Activated CD4-positive, alpha-beta T cell treated with anti-CD3 and anti-CD28 coated beads, Interleukin-10, Interleukin-2, amounts not matched to agents 100 ng/mL and 50 ng/mL, durations not matched to agents 16 hours and 8 hours (primary cell): ENCODE measurements at places on chromosomes 13 and 19.

- DNase-seq: peak; percentile 73
Observed at GRCh38 chr19:7500811-7501450, 12.1 kb upstream of the PEX11G start.

- DNase-seq: no peak
Observed at GRCh38 chr19:57165846-57166245, 1.4 kb downstream of the DUXA start.

GRCh38 chr13:93270769-93271742 is 44.4 kb downstream of the GPC6 start:
- DNase-seq: no peak

- no peak for DNase-seq
Observed at GRCh38 chr19:30144802-30145201, 202.8 kb downstream of the URI1 start.

GRCh38 chr19:49398001-49398615 is 10.1 kb downstream of the KASH5 start:
- no peak for DNase-seq

DNA sequence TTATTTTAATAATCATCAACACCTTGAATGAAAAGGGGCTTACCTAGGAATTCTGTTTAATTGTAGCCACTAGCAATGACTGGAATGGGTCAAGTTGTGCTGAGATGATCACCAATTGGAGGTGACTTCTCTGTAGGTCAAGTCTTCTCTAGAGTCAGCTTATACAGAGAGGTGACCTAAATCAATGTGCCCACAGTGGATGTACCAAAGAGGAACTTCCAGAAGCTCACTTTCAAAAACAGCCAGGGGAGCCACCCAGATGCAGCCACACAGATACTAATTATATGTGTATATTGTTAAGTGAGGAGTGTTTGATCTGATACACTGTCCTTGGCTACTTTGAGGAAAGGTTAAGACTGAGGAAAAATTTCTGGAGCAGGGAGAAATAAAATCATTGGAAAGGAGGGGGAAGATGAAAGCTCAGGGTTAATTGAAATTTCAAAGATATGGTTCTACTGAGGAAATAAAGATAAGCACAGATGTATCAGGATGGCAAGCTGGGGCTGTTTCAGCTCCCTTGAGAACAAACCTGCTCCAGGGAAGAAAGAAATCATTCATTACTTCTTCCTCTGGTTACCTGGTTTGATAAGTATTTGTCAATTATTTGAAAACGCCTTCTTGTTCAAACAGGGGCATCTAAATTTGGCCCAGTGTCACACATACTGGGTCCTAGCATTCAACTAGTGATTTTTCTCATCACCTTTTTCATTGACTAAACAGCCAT is 5.1 kb downstream of the GPR183 start:
- DNase-seq: no peak

- DNase-seq: peak; percentile 44
Observed at GRCh38 chr13:57624565-57625435, 6.7 kb upstream of the PCDH17 start.

GRCh38 chr19:4609878-4610511 is 29.3 kb upstream of the TNFAIP8L1 start:
- no peak for DNase-seq

DNA sequence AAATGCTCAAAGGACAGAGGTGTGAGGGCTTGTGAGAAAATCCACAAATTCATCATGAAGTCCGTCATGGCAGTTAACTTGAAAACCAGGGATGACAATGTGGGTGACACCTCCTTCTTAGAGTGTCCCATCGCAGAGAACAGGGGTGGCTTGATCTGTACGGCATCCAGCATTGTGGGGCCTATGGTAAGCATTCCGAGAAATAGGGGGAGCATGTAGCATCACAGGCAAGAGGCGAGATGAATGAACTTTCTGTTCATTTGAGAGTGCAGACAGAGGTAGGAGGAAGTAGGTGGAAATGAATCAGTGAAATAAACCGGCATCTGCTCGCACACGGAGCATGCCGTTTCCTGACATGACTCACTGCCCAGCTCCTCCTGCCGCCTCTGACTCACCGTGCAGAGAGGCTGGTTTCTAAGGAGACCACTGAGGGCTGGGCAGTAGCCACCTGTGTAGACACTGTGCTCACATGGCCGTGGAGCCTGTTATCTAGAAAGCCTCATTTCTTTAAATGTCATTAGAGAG is 339.0 kb downstream of the RFC3 start:
- peak; percentile 92 for DNase-seq

DNA sequence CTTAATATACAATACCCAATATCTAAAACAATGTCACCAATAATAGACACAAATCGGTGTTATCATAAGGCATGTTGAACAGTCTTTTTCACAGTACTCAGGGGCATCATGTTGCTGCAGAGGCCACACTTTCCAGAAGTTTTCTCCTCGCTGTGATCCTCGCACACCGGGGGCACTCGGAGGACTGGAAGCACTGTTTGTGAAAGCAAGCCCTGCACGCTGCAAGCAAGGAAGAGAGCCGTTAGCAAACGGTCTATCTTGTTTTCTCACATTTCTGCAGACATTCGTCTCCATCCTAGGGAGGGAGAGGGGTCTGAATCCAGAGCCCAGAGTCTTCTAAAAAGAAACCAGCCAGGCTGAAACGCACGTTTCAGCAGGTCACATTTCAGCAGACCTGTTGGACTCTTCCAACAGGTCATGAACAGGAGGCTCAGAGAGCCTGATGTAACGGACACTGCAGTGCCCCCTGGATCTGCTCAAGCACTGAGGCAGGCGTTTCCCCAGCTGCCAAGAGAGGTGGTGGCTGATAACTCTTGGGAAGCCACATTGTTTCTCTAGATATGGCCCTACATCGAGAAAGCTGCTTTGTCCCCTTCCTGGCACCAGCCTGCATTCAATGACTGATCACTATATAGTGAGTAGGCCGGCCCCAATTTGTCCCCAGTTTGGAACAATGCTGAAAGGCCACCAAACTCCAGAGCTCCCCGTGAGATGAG is 43.6 kb downstream of the RUBCNL start:
- DNase-seq: no peak

DNA sequence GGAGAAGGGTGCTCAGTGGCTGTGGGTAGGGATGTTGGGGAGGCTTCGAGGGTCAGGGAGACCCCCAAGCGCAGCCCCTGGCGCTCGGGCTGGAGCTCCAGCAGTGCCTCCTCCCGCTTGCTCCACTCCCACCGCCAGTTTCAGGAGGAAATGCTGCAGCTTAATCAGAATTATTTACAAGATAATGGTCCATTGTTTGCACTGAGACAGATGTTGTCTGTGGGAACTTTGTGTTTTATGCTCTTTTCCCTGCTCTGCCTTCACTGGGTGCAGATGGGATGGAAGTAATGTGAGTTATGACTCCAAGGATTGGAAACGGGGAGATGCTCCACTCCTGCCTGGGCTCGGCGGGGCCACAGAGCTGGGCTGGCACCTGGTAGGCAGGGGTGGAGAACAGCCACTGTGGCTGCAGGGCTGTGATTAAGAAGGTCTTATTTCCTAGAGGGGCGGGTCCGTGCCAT is 192.4 kb downstream of the ZNF536 start:
- no peak for DNase-seq

DNA sequence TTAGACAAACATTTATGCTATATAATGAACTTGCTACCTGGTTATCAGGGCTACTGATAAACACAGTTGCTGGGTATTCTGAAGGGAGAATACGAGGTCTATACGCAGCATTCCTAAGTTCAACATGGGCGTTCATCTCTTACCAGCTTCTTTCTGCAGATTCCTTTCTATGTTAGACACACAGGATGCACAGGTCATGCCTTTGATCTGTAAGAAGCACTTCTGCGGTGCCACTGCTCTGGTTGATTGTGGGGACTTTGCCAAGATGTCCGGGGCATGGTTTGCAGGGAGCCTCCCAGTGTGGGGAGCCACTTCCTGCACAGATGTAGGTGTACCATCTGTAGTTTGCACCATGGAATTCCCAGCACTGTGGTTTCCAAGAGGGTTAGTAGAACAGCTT is 40.9 kb downstream of the ATP7B start:
- DNase-seq: no peak

DNA sequence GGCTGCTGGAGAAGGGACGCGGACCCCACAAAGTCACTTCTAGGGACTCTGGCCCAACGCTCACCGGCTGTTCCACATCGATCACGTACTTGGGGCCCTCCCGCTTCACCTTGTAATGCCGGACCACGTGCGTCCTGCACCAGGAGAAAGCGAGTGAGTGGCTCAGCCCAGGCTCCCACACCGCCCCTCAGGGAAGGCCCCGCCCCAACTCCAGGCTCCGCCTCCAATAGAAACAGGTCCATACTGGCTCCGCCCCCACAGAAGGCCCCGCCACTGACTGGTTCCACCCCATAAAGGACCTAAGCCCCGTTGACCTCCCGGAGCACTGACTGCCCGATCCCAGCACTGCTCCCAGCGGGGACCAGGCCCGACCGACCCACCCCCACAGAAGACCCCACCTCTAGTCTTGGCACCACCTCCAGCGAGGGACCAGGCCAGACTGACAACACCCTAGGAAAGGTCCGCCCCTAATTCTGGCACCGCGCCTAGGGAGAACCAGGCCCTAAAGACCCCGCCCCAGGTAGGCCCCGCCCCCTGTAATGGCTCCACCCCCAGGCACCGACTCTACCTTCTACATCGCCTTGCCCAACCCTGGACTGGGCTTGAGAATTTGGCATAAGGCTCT is 11.3 kb downstream of the STAP2 start:
- DNase-seq: peak; percentile 77

- no peak for DNase-seq
Observed at GRCh38 chr19:36460046-36460445, 29.3 kb downstream of the ZNF566 start.

DNA sequence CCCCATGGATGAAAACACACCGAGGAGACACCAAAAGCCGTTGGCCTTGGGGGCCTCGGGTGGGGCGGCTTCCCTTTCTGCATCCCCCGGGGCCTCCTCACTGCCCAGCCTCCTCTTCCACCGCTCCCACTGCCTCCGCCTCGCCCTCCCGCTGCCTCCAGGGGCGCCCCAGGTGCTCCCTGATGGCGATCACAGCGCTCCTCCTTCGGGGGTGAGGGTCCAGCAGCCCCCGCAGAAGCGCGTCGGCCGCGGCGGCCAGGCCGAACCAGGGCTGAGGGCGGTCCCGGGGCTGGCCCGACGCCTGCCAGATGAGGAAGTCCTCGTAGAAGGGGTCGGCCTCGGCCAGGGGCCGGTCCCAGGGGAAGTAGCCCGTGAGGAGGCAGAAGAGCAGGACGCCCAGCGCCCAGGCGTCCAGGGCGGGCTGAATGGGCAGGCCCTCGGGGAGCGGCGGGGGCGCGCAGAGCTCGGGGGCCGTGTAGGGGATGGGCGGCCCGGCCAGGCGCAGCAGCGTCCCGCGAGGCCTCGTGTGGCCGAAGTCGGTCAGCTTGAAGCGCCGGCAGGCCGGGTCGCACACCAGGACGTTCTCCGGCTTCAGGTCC is 7.2 kb downstream of the SBK2 start:
- DNase-seq: no peak

GRCh38 chr19:30401956-30402355 is 29.8 kb downstream of the ZNF536 start:
- no peak for DNase-seq

GRCh38 chr13:113272701-113273181 is 24.3 kb upstream of the LAMP1 start:
- no peak for DNase-seq

DNA sequence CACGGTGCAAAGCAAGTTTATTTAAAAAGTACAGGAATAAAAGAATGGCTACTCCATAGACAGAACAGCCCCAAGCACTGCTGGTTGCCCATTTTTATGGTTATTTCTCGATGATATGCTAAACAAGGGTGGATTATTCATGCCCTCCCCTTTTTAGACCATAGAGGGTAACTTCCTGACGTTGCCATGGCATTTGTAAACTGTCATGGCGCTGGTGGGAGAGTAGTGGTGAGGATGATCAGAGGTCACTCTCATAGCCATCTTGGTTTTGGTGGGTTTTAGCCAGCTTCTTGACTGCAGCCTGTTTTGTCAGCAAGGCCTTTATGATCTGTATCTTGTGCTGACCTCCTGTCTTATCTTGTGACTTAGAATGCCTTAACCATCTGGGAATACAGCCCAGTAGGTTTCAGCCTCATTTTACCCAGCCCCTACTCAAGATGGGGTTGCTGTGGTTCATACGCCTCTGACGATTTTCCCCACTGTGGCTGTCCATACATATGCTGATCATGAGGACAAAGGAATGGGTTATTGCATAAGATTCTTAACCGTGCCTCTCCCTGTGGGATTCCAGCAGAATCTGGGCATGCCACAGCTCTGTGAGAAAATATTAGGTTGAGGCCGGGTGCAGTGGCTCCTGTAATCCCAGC is 36.9 kb upstream of the ZNF507 start:
- no peak for DNase-seq

GRCh38 chr19:43624933-43625332 is 5.5 kb upstream of the ZNF428 start:
- DNase-seq: peak; percentile 90

DNA sequence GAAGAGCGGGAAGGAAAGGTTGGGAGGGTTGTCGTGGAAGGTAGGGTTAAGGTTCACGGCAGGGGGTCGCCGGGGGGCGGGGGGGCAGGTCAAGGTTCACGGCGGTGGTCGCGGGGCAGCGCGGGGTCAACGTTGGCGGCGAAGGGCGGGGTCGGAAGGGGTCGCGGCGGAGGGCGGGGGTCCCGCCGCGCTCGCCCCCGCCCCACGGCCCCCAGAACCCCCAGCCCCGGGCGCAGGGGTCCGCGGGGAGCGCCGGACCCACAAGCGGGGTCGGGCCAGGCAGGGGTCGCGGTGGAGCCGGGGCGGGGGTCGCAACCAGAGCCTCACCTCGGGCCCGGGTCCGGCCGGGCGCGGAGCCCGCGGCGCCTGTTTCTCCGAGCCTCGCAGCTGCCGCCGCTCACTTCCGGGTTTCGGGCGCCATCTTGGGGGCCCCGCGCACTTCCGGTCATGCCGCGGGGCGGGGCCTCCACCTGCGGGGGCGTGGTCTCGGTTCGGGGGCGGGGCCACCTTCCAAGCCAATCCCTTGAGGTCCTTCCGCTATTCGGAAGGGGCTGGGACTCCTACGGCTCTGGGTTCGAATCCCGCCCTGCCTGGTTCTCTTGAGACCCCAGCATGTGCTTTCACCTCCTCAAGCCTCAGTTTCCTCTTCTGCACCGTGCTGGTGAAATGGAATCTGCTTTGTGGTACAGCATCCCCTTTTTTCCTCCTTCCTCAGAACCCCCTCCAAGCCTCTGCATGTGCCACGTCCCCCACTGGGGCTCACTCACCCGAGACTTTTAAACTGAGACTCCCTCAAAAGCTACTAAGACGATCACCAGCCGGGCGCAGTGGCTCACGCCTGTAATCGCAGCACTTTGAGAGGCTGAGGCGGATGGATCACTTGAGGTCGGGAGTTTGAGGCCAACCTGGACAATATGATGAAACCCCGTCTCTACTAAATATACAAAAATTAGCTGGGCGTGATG is at the start of gene SBNO2:
TSS of gene SBNO2 (minus strand) at position 424 of the 965 bp plus-strand sequence. CDS start 19,992 bp downstream, outside the sequence.
- DNase-seq: peak; percentile 96

DNA sequence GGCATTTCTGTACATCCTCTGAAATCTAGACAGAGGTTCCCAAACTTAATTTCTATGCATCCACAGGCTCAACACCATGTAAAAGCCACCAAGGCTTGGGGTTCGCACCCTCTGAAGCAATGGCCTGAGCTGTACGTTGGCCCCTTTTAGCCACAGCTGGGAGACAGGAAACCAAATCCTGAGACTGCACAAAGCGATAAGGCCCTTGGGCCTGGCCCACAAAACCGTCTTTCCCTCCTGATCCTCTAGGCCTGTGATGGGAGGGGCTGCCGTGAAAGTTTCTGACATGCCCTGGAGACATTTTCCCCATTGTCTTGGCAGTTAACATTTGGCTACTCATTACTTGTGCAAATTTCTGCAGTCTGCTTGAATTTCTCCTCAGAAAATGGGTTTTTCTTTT is 766.4 kb downstream of the GPC5 start:
- DNase-seq: no peak
